ENCODE measurements at places on chromosomes 2 and 18. TPM values are rescaled to one million over a fixed set of nuclear protein-coding genes. Genes with fewer than 3 reads are reported as not detected.

Gene LRRC30
- total RNA-seq: not detected

Gene ANKRD29
- total RNA-seq: not detected

Gene TUBB8B
- not detected for total RNA-seq

Gene BAZ2B
- total RNA-seq: 15.0 TPM

Gene IL1RN
- 2.1 TPM for total RNA-seq

Gene PAIP2B
- total RNA-seq: 2.5 TPM

Gene FARP2
- 32.8 TPM for total RNA-seq

Gene ABCG8
- total RNA-seq: not detected

Gene ZDBF2
- 5.6 TPM for total RNA-seq

Gene CCDC68
- total RNA-seq: not detected

Gene DCDC2C
- not detected for total RNA-seq

Gene CRYBA2
- total RNA-seq: not detected

Gene GREB1
- total RNA-seq: 0.91 TPM

Gene MPP4
- total RNA-seq: not detected

Gene KANSL1L
- total RNA-seq: 9.6 TPM

Gene KLHL30
- total RNA-seq: not detected

Gene SERPINB7
- total RNA-seq: not detected

Gene SCG2
- total RNA-seq: not detected

Gene LRRTM4
- total RNA-seq: not detected

Gene UGT1A8
- total RNA-seq: not detected

Gene CD8A
- 0.31 TPM for total RNA-seq

Gene CFAP221
- total RNA-seq: not detected

Gene KCNF1
- total RNA-seq: not detected

Gene SPATA3
- total RNA-seq: 2.9 TPM

Data from activated naive CD4-positive, alpha-beta T cell treated with anti-CD3 and anti-CD28 coated beads, Interleukin-2, amount 50 U/mL, for 72 hours (primary cell).